ENCODE measurements at places on chromosomes 11 and 22. TPM values are rescaled to one million over a fixed set of nuclear protein-coding genes. Genes with fewer than 3 reads are reported as not detected.

VPS26B gene
- total RNA-seq, result 35.7 TPM

GPR83 gene
- total RNA-seq, result 0.41 TPM

NTM gene
- total RNA-seq, result 5.9 TPM

TMEM191C gene
- total RNA-seq, result 0.27 TPM

ADM gene
- 45.2 TPM for total RNA-seq

TRMT2A gene
- 55.1 TPM for total RNA-seq

NUP50 gene
- total RNA-seq, result 23.2 TPM

SLC17A6 gene
- total RNA-seq, result not detected

FGF19 gene
- not detected for total RNA-seq

MPPED2 gene
- total RNA-seq, result 12.8 TPM

DNA sequence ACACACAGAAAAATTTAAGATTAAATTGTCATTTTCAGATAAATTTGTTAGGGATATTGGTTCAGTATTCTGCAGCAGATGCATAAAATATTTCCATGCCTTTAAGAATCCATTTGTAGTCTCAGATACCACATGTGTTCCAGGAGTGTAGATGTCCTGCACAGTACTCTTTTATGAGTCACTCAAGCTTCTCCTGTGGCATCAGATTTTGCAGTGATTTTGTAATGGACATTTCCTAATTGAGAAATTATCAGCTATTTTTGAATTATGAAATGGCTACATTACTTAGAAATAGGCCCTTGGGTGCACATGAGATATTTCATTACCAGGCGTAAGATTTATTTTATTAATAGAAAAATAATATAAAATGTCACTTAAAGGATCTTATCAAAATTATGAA lies 18.9 kb downstream of the MMP3 start:
- no peak overlapping the region for H3K27ac ChIP-seq
- no peaks in the 10 kb centered on the region for H3K4me1 ChIP-seq
- no peak overlapping the region for H3K4me3 ChIP-seq
- H3K36me3 ChIP-seq, result no peaks in the 10 kb centered on the region

- peaks cover 37% of the 10 kb centered on the region for H3K4me1 ChIP-seq
- DNase-seq, result no peak
- no peaks in the 10 kb centered on the region for H3K36me3 ChIP-seq
- peak overlapping the region; percentile 7 for H3K4me3 ChIP-seq
These were observed 53.6 kb downstream of the SCUBE1 start for GRCh38 chr22:43289531-43289963.

DNA sequence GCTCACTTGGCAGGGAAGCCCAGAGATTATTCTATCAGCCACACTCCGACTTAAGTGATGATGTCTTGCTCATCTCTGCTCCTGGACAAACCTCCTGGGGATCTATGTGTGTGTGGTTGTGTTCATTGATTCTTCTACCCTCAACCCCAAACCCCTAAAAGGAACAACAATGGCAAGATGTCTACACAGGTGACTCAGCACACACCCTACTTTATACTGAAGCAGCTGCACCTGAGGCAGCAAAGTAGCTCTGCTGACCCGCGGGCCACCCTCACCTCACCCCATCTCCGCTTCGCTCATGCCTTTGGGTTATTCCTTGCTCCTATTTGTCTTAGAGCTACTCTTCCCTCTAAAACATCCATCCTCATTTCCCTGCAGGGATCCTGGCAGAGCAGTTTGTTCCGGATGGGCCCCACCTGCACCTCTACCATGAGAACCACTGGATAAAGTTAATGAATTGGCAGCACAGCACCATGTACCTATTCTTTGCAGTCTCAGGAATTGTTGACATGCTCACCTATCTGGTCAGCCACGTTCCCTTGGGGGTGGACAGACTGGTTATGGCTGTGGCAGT lies 38.7 kb downstream of the TMEM45B start:
- H3K27me3 ChIP-seq, result no peaks in the 10 kb centered on the region
- no peak overlapping the region for H3K27ac ChIP-seq
- H3K36me3 ChIP-seq, result peaks cover 4% of the 10 kb centered on the region
- H3K4me1 ChIP-seq, result no peaks in the 10 kb centered on the region
- no peak overlapping the region for H3K4me3 ChIP-seq

GRCh38 chr22:24442352-24442744 lies 14.9 kb downstream of the ADORA2A start:
- no peaks in the 10 kb centered on the region for H3K27me3 ChIP-seq
- H3K27ac ChIP-seq, result no peak overlapping the region
- H3K4me1 ChIP-seq, result no peaks in the 10 kb centered on the region
- DNase-seq, result no peak
- no peak overlapping the region for H3K4me3 ChIP-seq

DNA sequence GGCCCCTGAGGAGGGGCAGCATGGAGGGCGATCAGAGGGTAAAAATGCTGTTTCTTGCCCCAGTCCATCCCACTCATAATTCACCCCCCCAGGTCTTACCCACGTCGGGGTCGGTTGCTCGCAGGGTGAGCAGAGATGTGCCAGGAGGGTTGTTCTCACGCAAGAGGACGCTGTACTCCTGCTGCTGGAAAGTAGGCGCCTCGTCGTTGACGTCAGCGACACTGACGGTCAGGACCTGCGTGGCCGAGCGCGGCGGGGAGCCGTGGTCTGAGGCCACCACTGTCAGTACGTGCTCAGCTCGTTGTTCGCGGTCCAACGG lies 10.3 kb upstream of the TPP1 start:
- no peaks in the 10 kb centered on the region for H3K27me3 ChIP-seq
- H3K4me3 ChIP-seq, result no peak overlapping the region

DNA sequence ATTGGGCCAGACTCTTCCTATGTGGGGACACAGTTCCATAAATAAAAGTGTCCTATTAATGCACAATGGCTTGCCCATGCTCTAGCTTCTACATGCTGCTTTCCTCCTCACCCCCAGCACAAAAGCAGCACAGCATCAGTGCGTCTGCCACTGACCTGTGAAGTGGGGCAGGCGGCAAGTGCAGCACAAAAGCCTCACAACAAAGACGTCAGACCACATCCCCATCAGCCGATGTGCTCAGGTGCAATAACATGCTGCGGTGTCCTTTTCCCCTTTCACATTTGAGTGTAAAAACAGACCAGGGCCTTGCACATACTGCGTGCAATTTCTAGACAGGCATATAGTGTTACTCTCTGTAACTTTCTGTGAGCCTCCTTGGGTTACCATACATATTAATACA lies 12.8 kb downstream of the DKK3 start:
- H3K27ac ChIP-seq, result no peak overlapping the region
- H3K4me1 ChIP-seq, result peaks cover 31% of the 10 kb centered on the region
- H3K27me3 ChIP-seq, result no peaks in the 10 kb centered on the region
- H3K4me3 ChIP-seq, result no peak overlapping the region
- H3K36me3 ChIP-seq, result no peaks in the 10 kb centered on the region
- DNase-seq, result no peak

DNA sequence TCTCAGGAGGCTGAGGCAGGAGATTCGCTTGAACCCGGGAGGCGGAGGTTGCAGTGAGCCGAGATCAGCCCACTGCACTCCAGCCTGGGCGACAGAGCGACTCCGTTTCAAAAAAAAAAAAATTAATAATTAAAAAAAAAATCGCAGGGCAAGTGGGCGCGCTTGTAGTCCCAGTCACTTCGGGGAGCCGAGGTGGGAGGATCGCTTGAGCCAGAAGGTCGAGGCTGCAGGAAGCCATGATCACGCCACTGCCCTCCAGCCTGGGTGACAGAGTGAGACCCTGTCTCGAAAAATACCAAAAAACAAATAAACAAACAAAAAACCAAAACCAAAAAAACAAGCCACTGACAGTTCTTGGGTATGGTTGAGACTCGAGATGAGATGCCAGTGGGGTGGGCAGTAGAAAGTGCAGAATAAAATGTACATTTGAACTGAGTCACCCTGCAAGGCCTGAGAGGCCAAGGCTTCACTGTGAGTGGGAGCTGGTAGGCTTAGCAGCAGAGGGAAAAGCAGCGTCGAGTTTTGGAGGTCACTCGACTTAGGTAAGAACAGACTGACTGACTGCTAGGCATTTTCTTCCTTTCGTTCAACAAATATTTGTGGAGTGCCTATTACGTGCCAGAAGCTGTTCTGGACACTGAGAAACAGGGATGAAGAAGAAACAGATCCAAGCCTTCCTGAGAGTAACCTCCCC lies 635 bp upstream of the LDHA start:
- no peaks in the 10 kb centered on the region for H3K27me3 ChIP-seq
- peak overlapping the region; percentile 72 for H3K4me3 ChIP-seq
- peak overlapping the region; percentile 99 for H3K27ac ChIP-seq
- peaks cover 23% of the 10 kb centered on the region for H3K4me1 ChIP-seq
- no peak for DNase-seq

DNA sequence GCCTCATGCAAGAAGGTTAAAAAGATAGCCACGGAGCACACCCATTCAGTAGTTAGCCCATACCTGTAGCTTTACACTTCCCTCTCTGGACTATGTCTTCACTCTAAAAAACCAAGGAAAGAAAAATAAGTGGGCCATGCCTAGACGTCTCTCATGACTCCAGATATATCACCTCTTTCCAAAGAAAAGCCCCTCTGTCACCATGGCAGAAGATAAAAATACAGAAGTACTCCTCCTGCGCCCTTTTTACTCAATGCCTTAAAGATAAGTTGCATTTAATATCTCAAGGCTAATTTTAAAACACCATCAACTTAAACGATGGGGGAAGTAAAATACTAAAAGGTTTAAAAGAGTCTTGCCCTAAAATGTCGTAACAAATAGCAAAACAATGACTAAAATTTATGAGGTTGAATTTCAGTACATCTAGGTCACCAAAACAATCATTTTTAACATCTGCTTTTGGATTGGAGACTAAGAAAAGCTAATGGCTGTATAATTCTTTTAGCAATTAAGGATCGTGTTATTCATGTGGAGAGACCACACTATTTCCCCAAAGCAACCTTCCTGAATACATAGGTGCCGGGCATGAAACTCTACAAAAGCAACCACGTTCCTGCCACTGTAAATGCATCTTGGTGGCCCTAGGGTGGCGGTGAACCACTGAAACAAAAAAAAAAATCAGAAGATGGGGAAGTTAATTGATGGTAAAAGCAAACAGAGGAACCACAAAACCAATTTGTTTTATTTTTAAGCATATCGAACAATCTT lies 46.0 kb downstream of the CELF1 start:
- no peaks in the 10 kb centered on the region for H3K36me3 ChIP-seq
- H3K4me1 ChIP-seq, result peaks cover 84% of the 10 kb centered on the region
- H3K27me3 ChIP-seq, result no peaks in the 10 kb centered on the region
- no peak for DNase-seq

DNA sequence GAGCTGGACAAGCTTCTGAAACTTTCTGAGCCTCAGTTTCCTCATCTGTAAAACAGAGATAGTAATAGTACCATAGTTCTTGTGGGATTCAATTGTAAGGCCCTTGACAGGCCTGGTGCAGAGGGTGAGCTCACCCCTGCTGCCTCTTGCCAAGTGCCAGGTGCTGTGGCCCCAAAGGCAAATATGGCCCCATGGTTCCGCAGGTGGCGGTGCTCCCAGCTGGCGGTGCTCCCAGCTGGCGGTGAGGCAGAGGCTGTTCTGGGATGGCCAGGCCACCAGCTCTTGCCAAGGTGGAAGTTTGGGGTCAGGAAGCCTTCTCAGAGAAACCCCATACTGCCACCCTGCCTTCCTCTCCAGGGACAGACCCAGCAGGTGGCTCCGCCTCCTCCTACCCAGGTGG lies 8.8 kb downstream of the NPTXR start:
- no peaks in the 10 kb centered on the region for H3K36me3 ChIP-seq
- no peak overlapping the region for H3K4me3 ChIP-seq
- H3K27ac ChIP-seq, result no peak overlapping the region
- no peak for DNase-seq
- no peaks in the 10 kb centered on the region for H3K27me3 ChIP-seq

DNA sequence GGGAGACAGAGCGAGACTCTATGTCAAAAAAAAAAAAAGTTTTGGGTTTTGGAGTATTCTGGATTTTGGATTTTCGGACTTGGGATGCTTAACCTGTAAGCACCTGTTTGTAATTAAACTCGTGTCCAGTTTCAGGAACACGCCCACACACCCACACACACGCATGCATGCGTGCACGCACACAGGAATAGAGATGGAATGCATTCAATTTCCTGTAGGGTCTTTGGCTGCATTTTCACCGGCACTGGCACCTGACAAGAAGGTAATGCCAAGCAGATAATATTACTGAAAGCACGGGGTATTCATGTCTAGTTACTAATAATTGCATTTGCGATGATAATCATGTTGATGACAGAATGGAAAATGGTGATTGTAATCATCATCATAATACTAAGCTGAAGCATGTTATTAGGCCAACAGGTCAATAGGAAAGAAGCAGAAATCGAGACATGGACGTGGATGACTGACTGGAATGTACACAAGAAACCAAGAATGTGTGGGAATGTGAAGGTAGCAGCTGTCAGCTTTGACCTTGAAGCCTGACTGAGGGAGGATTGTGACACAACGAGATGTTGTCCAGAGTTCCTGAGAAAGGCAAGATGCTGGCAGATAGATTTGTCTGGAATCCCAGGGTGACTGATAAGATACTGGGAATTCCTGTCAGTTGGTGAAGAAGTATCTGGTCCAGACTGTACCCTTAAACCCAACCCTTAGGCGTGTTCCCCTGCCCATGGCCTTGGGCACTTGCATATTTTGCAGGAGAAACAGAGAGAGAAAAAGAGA lies 108.6 kb downstream of the SYN3 start:
- no peaks in the 10 kb centered on the region for H3K27me3 ChIP-seq
- DNase-seq, result no peak
- H3K4me1 ChIP-seq, result peaks cover 14% of the 10 kb centered on the region
- no peak overlapping the region for H3K4me3 ChIP-seq
- no peak overlapping the region for H3K27ac ChIP-seq

DNA sequence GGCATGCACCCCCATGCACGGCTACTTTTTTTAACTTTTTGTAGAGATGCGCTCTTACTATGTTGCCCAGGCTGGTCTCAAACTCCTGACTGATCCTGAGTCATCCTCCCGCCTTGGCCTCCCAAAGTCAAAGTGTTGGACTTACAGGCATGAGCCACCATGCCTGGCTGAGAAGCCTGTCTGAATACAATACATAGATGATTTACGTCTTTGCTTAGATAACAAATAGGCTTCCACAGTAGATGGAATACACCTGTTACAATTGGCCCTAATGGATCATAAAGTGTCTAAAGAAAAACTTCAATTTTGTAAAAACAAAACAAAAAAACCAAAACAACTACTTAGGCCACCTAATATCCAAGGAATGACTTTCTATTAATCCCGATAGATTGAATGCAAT lies 13.0 kb upstream of the CLTCL1 start:
- DNase-seq, result no peak
- H3K4me3 ChIP-seq, result no peak overlapping the region
- H3K27ac ChIP-seq, result no peak overlapping the region
- H3K4me1 ChIP-seq, result no peaks in the 10 kb centered on the region

- H3K4me1 ChIP-seq, result peaks cover 20% of the 10 kb centered on the region
- DNase-seq, result no peak
- H3K27me3 ChIP-seq, result no peaks in the 10 kb centered on the region
- no peak overlapping the region for H3K4me3 ChIP-seq
- no peaks in the 10 kb centered on the region for H3K36me3 ChIP-seq
These were observed 82.6 kb downstream of the ADAMTS15 start for GRCh38 chr11:130531061-130531460.

All from sigmoid colon (tissue), 7 donors.